Mucosa of descending colon (tissue), 3 donors: ENCODE measurements at places on chromosomes 6 and 20. TPM values are rescaled to one million over a fixed set of nuclear protein-coding genes. Genes with fewer than 3 reads are reported as not detected.

Gene PABPC1L
- 13.3 TPM for total RNA-seq

- DNase-seq, result no peak
These were observed 59.9 kb downstream of the MACROD2 start for GRCh38 chr20:14055127-14055742.

DNA sequence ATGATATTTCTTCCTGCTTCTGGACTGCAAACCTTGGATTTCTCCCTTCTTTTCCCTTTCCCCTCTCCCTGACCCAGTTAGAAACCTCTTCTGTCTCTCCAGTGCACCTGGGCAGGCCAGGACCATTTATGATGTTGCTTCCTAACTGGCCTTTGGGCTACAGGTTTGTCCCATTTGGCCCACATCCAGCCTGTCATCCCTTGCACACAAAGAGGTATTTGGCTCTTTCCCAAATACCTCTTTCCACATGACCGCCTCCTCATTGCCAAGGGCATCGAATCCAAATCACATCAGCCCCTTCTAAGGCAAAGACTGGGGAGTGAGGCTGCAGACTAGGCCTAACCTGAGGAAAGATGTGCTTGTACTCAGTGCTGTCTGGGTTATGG, 13.6 kb downstream of the FGD2 start:
- DNase-seq, result no peak

DNA sequence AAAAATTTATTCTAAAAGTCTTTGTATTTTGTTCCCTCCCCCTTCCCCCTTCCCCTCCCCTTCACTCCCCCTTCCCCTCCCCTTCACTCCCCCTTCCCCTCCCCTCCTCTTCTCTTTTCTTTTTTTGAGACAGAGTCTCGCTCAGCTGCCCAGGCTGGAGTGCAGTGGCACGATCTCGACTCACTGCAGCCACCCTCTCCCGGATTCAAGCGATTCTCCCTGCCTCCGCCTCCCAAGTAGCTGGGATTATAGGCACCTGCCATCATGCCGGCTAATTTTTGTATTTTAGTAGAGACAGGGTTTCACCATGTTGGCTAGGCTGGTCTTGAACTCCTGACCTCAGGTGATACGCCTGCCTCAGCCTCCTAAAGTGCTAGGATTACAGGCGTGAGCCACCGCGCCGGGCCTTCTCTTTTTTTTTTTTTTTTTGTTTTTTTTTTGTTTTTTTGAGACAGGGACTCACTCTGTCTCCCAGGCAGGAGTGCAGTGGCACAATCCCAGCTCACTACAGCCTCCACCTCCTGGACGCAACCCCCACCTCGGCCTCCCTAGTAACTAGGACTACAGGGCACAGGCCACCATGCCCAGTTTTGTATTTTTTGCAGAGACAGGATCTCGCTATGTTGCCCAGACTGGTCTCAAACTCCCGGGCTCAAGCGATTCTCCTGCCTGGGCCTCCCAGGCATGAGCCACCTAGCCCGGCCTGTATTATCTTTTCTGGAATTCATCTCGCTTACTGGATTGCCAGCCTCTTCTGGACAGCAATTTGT, 1.1 kb upstream of the AFG1L start:
- peak; percentile 55 for DNase-seq

DNA sequence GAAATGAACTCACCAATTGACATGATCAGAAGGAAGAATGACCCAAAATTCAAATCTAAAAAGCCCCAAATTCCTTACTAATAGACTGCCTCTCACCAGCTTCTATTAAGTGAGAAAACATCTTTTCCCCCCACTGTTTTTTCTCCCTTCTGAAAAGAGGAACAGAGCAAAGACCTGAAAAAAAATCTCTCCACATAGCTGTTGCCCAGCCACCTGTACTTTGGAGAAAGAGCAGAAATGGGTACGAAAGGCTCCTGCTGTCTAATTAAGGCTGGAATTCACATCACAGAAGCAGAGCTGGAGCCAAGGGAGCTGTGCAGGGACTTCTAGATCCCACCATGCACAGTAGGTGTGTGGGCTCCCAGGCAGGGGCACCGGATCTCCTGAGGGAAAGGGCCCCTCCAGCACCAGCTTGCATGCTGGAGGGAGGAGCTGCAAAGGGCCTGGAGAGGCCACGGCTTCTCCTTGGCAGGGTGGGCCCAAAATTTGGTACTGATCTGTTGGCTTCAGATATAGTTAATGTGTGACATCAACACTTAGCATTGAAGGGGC, 73.2 kb upstream of the DUSP22 start:
- DNase-seq, result no peak

Gene TNNC2
- 3.1 TPM for total RNA-seq

DNA sequence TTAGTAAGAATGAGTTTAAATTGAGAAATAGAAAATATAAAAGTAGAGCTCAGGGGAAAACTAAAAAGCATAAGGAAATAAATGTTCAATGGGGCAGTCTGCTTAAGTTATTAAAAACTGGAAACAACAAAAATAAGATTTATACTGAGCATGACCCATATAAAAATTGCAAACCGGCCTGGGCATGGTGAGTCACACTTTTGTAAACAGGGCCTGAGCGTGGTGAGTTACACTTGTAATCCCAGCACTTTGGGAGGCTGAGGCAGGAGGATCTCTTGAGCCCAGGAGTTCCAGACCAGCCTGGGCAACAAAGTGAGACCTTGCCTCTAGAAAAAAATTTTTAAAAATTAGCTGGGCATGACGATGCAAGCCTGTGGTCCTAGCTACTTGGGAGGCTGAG, 74.6 kb downstream of the TMEM244 start:
- no peak for DNase-seq

- DNase-seq, result no peak
These were observed 13.0 kb downstream of the DYNLT2 start for GRCh38 chr6:169738204-169738975.

- DNase-seq, result no peak
These were observed 116.4 kb downstream of the AKAP7 start for GRCh38 chr6:131251590-131252199.

GRCh38 chr20:14890713-14891112, 553.3 kb upstream of the FLRT3 start:
- no peak for DNase-seq
